AG10803 (cell line): ENCODE measurements at places on chromosomes 4 and X.
A peak's percentile ranks its signal among the peaks of the same experiment; 100 is the strongest.

DNA sequence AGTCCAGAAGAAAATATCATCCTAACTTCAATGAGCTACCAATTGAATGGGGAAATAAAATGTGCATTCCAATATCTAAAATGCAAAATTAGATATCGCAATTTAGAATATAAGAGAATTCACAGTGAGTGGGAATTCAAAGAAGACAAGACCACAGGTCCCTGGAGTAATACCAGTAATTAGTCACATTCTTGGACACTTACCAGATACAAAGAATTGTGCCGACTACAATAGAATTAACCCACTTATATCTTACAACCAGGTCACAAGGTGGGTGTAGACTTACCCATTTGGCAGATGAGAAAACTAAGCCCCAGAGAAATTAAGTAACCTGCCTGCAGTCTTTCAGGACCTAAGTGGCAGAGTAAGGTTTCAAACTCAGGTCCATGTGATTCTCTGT is 84.3 kb upstream of the C1QTNF7 start:
- DNase-seq: no peak

DNA sequence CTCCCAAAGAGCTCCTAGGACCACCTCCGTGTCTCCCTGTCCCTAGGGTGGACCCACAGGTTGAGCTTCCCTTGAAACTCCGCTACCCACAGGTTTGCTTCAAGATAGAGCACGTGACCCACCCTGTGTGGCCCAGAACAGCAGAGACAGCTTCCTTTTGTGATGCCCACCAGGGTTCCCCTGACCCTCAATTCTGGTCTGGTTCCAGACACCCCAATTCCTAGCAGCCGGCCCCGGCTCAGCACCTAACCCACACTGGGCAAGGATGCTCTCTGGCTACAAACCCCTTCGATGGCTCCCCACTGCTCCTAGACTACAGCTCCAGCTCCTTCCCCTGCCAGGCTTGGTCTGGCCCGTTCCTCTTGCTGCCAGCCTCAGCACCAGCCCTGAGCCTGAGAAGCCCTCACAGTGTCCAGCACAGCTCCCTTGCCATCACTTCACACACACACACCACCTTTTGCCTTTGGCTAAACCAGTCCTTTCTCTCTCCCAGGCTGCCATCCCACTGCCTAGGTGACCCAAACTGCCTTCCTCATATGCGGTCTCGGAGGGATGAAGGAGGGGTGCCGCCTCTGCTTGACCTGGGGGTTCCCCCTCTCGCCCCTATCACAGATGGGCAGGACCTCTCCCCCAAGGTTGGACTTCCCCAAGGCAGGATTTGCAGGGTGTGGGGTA is 6.2 kb downstream of the PNCK start:
- no peak for DNase-seq

GRCh38 chr4:8067945-8068896 is 90.4 kb downstream of the ABLIM2 start:
- no peak for DNase-seq

DNA sequence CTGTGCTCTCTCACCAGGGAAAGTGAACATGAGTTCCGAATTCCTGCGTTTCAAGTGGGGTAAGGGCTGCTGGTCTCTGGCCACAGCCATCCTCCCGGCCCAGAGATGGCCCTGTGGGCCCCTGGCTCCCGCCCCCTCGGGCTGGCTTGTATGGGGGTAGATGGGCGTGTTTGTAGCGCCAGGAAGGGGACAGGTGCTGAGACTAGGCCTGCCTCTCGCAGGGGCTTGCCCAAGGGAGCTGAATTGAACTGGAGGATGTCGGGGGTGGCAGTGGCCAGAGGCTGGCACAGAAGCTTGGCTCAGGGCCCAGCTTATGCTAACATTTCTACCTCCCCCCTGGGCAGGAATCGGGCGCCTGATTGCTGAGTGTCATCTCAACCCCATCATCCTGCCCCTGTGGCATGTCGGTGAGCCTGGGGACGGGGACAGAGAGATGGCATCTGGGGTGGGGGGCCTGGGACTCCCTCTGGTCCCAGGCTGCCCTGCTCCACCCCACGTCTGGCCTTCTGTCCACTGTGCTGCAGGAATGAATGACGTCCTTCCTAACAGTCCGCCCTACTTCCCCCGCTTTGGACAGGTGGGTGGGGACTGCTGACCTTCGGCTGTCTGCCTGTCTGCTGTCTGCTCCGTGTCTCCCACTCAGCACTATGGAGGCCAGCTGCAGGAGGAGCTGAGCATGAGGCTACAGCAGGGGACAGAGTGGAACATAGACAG is 8.5 kb downstream of the TAFAZZIN start:
- no peak for DNase-seq

DNA sequence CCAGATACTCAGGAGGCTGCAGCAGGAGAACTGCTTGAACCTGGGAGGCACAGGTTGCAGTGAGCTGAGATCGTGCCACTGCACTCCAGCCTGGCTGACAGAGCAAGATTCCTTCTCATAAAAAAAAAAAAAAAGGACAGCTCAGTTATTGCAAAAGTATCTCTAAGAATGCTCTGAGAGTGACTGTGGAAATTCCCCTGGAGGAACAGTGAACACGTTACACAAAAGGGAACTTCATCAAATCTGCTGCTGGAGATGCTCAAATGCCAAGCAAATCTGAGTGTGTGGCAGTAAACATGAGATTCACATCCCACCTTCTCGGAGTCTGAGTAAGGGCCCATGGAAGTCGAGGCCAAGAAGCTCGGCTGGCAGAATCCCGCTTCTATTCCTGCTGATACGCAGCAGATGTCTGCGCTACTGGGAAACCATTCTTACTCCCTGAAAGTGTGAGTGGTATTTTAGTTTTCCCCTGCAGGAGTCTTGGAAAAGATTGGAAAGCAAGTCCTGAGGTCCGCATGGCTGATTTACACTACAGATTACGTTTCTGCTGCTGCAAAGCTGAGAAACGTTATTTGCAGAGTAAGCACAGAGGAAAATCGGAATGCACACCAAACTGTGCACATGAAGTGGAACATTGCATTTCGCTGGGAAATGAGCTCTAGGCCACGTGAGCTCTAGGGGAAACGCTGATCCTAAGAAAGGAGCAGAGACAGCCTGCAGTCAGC is 162.9 kb downstream of the NSUN7 start:
- DNase-seq: peak; percentile 65

GRCh38 chr4:3701271-3701734 is 64.9 kb upstream of the ADRA2C start:
- DNase-seq: no peak

DNA sequence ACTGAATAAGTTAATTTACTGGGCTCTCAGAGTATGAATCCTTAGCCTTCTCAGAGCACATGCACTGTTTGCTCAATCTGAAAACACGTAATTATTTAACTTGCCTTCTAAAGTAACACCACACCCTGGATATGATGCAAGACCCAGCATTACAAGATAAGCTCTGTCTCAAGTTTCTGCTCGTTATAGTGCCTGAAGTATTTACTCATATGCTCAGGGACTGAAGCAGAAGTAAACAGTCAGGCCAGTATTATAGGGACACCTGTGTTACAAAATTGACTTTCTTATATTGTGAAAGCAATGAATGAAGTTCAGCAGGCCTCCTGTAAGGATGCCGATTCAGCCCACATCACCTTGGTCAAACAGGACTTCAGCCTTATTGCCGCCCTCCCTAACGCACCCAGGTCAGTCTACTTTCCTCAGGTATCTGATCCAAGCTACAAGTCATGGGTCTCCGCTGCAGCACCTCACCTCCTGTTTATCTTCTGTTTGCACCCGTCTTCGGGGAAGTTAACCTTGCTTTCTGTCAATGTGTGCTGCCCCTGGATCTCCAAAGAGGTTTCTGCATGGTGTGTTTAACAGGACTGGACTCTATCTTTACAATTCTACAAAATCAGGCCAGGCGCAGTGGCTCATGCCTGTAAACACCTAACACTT is 42.8 kb upstream of the KLF3 start:
- DNase-seq: peak; percentile 71
